CD8-positive, alpha-beta memory T cell (primary cell): ENCODE measurements at places on chromosomes 1 and 21.

DNA sequence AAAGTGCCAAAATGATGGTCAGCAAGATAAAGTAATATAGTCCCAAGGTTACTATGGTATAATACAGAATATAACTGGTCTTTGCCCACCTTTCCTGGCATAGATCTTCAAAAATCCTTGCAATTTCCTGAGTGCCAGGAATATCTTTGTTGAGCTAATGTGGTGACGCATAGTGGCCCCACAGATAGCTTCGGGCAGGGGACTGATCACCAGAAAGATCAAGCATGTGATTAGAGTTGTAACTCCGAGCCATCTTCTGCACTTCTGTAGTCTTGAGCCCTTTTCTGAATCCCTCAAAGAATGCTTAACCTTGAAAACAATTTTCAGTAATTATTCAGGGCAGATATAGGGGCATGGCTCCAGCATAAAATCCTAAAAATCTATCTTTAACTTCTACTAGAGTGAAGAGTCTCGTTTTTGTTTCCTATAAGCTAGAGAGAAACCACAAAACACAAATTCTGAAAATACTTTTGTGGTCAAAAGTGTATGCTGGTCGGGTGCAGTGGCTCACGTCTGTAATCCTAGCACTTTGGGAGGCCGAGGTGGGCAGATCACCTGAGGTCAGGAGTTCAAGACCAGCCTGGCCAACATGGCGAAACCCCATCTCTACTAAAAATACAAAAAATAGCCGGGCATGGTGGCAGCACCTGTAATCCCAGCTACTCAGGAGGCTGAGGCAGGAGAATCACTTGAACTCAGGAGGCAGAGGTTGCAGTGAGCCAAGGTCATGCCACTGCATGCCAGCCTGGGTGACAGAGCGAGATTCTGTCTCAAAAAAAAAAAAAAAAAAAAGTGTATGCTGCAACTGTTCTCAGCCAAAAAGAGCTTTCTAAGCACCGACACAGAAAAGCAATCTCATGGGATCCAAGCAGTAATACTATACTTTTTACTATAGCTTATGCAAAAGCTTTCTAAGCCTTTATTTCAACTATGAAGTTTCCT lies 62.8 kb downstream of the NVL start:
- no peaks in the 10 kb centered on the region for H3K27me3 ChIP-seq
- H3K36me3 ChIP-seq, result peaks cover 9% of the 10 kb centered on the region
- H3K4me3 ChIP-seq, result no peak overlapping the region
- DNase-seq, result no peak
- peaks cover 10% of the 10 kb centered on the region for H3K4me1 ChIP-seq

GRCh38 chr21:33455686-33456446 lies 23.9 kb downstream of the TMEM50B start:
- H3K4me3 ChIP-seq, result no peak overlapping the region
- no peak for DNase-seq
- no peak overlapping the region for H3K27ac ChIP-seq
- no peaks in the 10 kb centered on the region for H3K4me1 ChIP-seq
- no peaks in the 10 kb centered on the region for H3K27me3 ChIP-seq
- peaks cover 10% of the 10 kb centered on the region for H3K36me3 ChIP-seq

DNA sequence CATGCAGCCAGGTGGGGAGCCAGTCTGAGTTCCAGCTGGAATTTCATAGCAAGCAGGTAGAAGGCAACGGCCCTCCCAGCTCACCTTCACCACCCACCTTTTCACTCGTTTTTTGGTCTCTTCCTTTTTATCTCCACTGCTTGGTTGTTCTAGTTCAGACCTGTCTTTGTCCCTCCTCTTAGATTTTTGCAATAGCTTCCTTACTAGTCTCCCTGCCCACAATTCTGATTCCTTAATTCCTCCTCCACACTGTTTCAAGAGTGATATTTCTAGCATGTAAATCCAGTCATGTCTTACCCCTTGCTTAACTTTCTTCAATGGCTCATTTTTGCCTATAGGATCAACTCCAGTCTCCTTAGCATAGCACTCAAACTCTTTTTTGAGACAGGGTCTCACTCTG lies 119.6 kb downstream of the TMEM53 start:
- H3K4me1 ChIP-seq, result no peaks in the 10 kb centered on the region
- H3K27me3 ChIP-seq, result no peaks in the 10 kb centered on the region
- no peak overlapping the region for H3K27ac ChIP-seq

GRCh38 chr1:246048693-246049092 lies 458.4 kb downstream of the SMYD3 start:
- DNase-seq, result no peak
- no peaks in the 10 kb centered on the region for H3K36me3 ChIP-seq
- H3K27ac ChIP-seq, result no peak overlapping the region
- no peaks in the 10 kb centered on the region for H3K27me3 ChIP-seq
- no peak overlapping the region for H3K4me3 ChIP-seq

GRCh38 chr1:71463144-71463543 lies 382.3 kb upstream of the ZRANB2 start:
- no peak for DNase-seq
- H3K27ac ChIP-seq, result no peak overlapping the region
- H3K4me1 ChIP-seq, result no peaks in the 10 kb centered on the region
- no peak overlapping the region for H3K4me3 ChIP-seq
- no peaks in the 10 kb centered on the region for H3K36me3 ChIP-seq
- H3K27me3 ChIP-seq, result no peaks in the 10 kb centered on the region

DNA sequence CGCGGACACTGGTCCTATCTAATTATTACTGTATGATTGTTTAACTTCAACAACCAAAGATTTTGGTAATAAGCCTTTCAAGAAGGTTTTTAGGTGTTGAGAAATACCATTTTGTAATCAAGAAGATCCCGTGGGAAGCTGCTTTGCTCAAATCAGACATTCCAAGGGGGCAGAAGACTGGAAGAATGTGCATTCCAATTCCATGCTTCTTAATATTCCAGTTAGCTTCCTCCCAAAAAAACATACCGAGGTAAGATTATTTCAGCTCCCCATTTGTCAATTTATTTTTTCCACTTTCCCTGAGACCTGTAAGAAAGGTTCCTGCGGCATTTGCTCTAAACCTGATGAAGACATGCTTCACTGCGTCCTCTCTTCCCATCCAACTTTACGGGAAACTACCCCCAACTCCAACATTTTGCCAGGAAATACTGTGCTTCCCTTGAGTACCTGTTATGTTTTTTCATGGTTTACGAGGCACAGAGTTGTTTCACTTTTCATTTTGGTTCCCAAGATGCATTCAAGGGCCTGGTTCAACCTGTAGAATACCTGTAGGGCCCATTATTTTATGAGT lies 4.1 kb downstream of the CNN3 start:
- H3K4me1 ChIP-seq, result no peaks in the 10 kb centered on the region
- no peak for DNase-seq
- H3K36me3 ChIP-seq, result no peaks in the 10 kb centered on the region
- peaks cover 4% of the 10 kb centered on the region for H3K27me3 ChIP-seq
- no peak overlapping the region for H3K4me3 ChIP-seq
- H3K27ac ChIP-seq, result no peak overlapping the region

GRCh38 chr1:217253351-217253750 lies 377.5 kb downstream of the GPATCH2 start:
- no peak for DNase-seq
- H3K4me3 ChIP-seq, result no peak overlapping the region
- H3K27ac ChIP-seq, result no peak overlapping the region
- H3K27me3 ChIP-seq, result no peaks in the 10 kb centered on the region
- H3K4me1 ChIP-seq, result no peaks in the 10 kb centered on the region
- no peaks in the 10 kb centered on the region for H3K36me3 ChIP-seq

DNA sequence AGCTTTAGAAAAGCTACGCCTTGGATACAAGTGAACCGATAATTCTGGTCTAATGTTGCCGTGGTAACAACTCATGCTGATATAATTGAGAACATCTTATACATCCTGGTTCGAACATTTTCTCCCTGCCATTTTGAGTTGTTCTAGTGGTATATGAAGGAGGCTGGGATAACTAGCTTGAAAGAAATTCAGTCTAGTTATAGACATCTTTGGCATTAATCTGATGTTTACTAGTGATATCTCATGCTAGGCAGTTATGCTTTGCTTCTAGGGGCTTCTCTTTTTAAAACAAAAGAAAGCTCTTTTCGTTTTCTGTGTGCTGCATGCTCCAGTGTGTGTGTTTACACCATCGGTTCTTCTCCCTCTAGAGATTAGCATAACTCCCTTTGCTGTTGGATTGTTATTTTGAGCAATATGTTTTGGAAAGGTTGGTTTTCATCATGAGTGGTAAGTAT lies 20.5 kb downstream of the PRKACB start:
- no peak overlapping the region for H3K27ac ChIP-seq
- H3K36me3 ChIP-seq, result no peaks in the 10 kb centered on the region
- DNase-seq, result no peak
- peaks cover 78% of the 10 kb centered on the region for H3K4me1 ChIP-seq
- peak overlapping the region; percentile 16 for H3K4me3 ChIP-seq

- no peaks in the 10 kb centered on the region for H3K27me3 ChIP-seq
- no peak for DNase-seq
- no peak overlapping the region for H3K4me3 ChIP-seq
- no peaks in the 10 kb centered on the region for H3K4me1 ChIP-seq
These were observed 1281.9 kb downstream of the KCNT2 start for GRCh38 chr1:195326325-195326724.

GRCh38 chr21:26759731-26760130 lies 85.5 kb downstream of the ADAMTS1 start:
- no peaks in the 10 kb centered on the region for H3K4me1 ChIP-seq
- DNase-seq, result no peak
- H3K27ac ChIP-seq, result no peak overlapping the region
- H3K4me3 ChIP-seq, result no peak overlapping the region

GRCh38 chr1:171484760-171485374 lies 463 bp upstream of the PRRC2C start:
- H3K4me3 ChIP-seq, result peak overlapping the region; percentile 98
- peaks cover 45% of the 10 kb centered on the region for H3K4me1 ChIP-seq
- peak overlapping the region; percentile 100 for H3K27ac ChIP-seq
- no peak for DNase-seq
- H3K36me3 ChIP-seq, result no peaks in the 10 kb centered on the region

- no peak overlapping the region for H3K27ac ChIP-seq
- no peaks in the 10 kb centered on the region for H3K36me3 ChIP-seq
- H3K4me1 ChIP-seq, result no peaks in the 10 kb centered on the region
- no peak overlapping the region for H3K4me3 ChIP-seq
- no peak for DNase-seq
- no peaks in the 10 kb centered on the region for H3K27me3 ChIP-seq
These were observed 61.1 kb upstream of the PTBP2 start for GRCh38 chr1:96660503-96660902.

DNA sequence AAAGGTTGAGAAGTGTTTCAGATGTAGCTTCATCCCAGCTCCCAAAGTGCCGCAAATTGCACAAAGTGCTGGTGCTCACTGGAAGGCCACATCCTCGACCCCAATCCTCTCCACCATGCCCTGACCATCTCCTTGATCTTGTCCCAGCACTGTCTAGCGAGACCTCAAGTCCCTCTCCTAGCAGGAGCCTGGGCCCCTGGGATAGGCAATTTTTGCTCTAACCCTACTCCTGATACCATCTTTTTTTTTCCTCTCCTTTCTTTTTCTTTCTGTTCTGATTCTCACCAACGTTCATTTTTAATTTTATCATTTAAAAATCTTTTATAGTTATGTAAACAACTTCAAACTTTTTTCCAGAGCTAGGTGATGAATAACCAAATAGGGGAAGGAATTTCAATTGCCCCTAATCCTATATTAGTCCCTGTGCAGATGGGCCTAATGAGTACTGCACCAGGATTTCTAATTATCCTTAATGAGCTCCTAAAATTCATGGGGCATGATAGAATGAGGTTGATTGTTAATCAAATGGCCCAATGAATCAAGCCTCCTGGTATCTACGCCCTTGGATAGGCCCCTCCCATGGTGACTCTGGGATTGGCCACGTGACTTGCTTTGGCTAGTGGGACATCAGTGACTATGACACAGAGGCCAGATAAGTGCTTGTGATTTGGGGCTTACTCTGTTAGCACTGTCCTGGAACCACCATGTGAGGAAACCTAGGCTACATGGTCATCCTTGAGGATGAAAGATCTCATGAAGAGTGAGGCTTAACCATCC lies 41.5 kb upstream of the TENT5B start:
- no peak overlapping the region for H3K4me3 ChIP-seq
- H3K27me3 ChIP-seq, result no peaks in the 10 kb centered on the region
- no peak overlapping the region for H3K27ac ChIP-seq
- DNase-seq, result no peak
- H3K4me1 ChIP-seq, result no peaks in the 10 kb centered on the region
- H3K36me3 ChIP-seq, result no peaks in the 10 kb centered on the region

DNA sequence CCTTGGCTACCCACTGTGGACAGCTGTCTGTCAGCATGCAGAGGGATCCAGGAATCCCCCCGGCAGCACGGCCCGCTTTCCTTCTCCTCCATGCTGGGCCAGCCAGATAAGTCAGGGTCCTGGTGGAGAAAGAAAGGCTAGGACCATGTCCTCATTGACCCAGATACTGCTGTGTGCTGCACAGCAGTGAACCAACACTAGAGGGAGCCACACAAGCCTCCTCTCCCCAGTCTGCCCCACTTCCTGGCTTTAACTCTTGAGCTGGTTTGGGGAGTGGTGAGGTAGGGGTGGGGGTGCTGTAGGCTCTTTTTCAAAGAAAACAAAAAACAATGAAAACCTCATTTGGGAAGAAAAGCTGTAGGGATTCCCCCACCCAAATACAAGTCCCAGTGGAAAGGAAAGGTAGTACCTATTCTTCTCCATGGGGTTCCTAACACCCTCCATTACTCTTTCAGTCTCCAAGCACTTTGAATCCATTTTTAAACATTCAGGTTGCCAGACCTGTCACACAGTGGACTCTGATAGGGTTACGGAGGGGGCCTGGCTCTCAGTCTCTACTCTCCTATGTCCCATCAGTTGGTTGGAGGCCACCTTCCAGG lies 84.9 kb upstream of the CD1D start:
- no peaks in the 10 kb centered on the region for H3K27me3 ChIP-seq
- H3K4me3 ChIP-seq, result no peak overlapping the region
- H3K36me3 ChIP-seq, result no peaks in the 10 kb centered on the region
- H3K4me1 ChIP-seq, result no peaks in the 10 kb centered on the region
- DNase-seq, result no peak

GRCh38 chr1:60589916-60590315 lies 492.4 kb upstream of the NFIA start:
- H3K36me3 ChIP-seq, result no peaks in the 10 kb centered on the region
- H3K4me3 ChIP-seq, result no peak overlapping the region
- no peak overlapping the region for H3K27ac ChIP-seq
- no peak for DNase-seq
- no peaks in the 10 kb centered on the region for H3K27me3 ChIP-seq
- H3K4me1 ChIP-seq, result no peaks in the 10 kb centered on the region

GRCh38 chr1:219302697-219303096 lies 129.0 kb downstream of the LYPLAL1 start:
- H3K4me3 ChIP-seq, result no peak overlapping the region
- H3K36me3 ChIP-seq, result no peaks in the 10 kb centered on the region
- H3K4me1 ChIP-seq, result no peaks in the 10 kb centered on the region
- no peaks in the 10 kb centered on the region for H3K27me3 ChIP-seq
- H3K27ac ChIP-seq, result no peak overlapping the region

- H3K27ac ChIP-seq, result no peak overlapping the region
- no peaks in the 10 kb centered on the region for H3K4me1 ChIP-seq
- H3K27me3 ChIP-seq, result no peaks in the 10 kb centered on the region
These were observed 521.6 kb downstream of the PLPP3 start for GRCh38 chr1:56057466-56058405.
